ENCODE measurements at places on chromosomes 7 and 10.

GRCh38 chr7:154906736-154907355 lies 96.1 kb downstream of the PAXIP1 start:
- no peak for DNase-seq

- no peak for DNase-seq
Observed at GRCh38 chr7:100894860-100895700, 608 bp downstream of the ACHE start.

DNA sequence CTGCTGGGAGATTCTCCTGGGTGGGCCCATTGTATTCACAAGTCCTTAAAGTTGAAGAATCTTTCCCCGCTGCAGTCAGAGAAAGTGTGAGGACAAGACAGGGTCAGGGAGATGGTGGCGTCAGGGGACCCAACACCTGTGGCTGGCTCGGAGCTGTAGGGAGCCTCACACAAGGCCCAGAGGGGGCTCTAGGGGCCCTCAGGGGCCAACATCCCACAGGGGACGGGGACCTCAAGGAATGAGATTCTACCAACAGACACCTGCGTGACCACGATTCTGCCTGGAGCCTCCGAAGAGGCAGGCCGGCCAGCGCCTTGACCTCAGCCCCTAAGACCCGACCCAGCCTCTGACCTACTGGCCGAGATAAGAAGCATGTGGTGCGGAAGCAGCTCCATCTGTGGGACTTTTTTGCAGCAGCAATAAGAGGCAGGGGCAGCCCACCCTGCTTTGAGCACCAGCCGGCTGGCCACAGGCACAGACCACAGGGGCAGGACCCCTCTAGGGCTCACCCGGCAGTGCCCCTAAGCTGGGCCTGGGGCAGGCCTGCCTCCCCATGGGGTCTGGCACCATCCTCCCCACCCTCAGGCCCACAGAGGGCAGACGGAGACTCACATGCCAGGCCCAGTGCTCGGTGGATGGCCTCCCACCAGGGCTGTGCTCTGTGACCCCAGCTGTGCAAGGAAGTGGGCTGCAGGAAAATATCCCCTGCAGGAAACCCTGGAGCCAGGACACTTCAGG lies 13.2 kb downstream of the RASGEF1A start:
- DNase-seq, result no peak

DNA sequence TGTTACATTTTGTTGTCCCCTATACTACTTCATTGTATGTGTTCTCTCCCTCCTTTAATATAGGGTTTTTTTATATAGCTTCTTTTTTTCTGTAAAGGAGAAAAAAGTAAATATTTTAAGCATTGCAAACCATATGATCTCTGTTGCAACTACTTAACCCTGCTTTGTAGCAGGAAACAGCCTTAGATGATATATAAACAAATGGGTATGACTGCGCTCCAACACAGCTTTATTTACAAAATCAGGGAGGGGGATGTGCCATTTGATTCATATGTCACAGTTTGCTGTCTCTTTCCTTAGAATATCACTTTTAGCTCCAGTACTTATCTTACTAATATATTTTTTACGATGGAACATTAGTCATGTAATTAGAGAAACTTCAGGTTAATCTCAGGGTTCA lies 155.2 kb upstream of the GNAI1 start:
- DNase-seq, result peak; percentile 73

GRCh38 chr10:98340261-98340939 lies 72.4 kb upstream of the LOXL4 start:
- no peak for DNase-seq

DNA sequence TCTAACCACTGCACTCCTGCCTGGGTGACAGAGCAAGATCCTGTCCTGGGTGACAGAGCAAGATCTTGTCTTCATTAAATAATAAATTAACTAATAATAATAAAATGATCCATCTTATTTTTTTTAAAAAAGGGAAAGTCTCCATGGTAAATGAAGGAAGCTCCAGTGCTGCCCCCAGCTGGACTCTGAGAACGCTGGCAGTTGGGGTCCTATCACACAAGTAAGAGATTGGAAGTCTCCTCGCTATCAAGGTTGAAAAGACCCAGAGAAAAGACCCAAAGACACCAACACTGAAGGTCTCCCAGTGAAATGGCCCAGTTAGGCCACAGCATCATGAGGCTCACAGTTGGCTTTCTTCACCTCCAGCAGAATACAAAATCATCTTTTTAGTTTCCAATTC lies 13.8 kb upstream of the C10orf67 start:
- no peak for DNase-seq

GRCh38 chr10:130933008-130933390 lies 378.5 kb downstream of the TCERG1L start:
- DNase-seq, result no peak

- peak; percentile 2 for DNase-seq
Observed at GRCh38 chr7:64907641-64908326, 4.7 kb downstream of the ZNF273 start.
